Amniotic epithelial cell (primary cell): ENCODE measurements at places on chromosomes 13 and 19.
A peak's percentile ranks its signal among the peaks of the same experiment; 100 is the strongest.

- DNase-seq, result peak; percentile 85
Measured at GRCh38 chr13:79995334-79995733, 345.6 kb downstream of the SPRY2 start.

GRCh38 chr13:44044547-44045179, 165.0 kb downstream of the LACC1 start:
- no peak for DNase-seq

DNA sequence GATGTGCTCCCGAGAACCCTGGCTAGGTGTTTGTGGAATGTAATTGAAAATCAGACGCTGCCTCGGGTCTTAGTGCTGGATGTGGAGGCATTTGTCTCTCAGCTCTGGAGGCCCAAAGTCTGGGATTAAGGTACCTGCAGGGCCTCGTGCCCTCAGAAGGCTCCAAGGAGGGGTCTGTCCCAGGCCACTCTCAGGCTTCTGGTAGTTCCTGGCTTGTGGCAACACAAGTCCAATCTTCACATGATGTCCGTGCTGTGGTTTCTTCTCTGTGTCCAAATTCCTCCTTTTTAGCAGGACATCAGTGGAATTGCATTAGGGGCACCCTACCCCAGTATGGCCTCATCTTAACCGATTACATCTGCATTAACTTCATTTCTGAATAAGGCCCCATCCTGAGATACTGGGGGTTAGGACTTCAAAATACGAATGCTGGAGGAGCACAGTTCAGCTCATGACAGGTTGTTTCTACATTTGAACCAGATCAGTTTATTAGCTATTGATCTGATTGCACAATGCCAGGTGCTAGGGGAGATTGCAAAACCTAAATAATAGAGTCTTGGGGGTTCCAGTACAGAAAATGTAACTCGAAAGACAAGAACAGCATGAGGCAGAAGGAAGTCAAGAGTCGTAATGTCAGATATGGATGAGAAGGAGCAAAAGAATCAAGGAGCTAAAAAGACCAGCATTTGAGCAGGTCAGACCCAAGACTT, 3.9 kb downstream of the ARHGEF7 start:
- no peak for DNase-seq

- DNase-seq, result no peak
Measured at GRCh38 chr13:77637588-77637987, 59.9 kb upstream of the SLAIN1 start.

DNA sequence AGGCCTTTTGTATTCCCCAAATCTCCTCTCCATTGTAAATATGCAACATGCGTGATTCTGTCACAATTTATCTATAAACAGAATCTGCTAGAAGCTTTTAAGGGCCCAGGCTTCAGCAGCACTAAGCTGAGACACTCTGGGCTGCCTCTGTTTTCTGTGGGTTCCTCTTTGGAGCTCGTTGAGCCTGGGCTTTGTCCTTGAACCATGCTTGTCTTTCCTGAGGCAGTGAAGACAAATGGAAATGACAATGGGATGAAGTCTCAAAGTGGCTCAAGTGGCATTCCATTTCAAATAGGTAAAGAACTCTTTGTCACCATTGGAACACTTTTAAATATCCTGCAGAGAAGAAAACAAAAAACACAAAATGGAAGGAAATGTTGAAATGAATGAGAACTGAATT, 40.3 kb downstream of the RASL11A start:
- DNase-seq, result no peak

- no peak for DNase-seq
Measured at GRCh38 chr13:98413796-98414195, 163.1 kb downstream of the STK24 start.

GRCh38 chr13:45594764-45595163, 20.8 kb downstream of the ERICH6B start:
- no peak for DNase-seq

- DNase-seq, result no peak
Measured at GRCh38 chr13:97332742-97333141, 101.2 kb upstream of the RAP2A start.

DNA sequence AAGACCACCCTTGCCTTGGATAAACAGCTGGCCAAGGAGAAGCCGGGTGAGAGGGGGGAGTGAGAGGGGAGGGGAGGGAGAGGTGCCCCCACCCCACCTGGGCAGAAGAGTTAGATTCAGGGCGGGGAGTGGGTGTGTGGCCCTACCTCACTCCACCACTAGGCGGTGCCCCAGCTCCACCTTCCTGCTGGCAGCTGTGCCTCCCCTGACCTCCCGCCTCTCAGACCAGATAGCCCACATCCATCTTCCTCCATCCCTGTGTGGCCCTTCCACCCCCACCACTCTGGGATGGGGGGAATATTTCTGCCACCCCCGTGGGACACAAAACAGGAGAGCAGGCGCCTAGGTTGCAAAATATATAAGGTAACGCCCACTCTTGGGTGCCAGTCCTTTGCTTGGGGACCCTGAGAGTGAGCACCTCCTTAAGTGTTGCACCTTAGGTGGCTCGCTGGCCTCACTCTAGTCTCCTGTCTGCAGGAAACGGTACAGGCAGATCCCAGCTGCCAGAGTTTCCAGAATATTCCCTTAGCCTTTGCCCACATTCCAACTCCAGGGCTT, 13.8 kb upstream of the EHD2 start:
- peak; percentile 31 for DNase-seq

- peak; percentile 5 for DNase-seq
Measured at GRCh38 chr13:37886879-37887278, 17.3 kb upstream of the TRPC4 start.

DNA sequence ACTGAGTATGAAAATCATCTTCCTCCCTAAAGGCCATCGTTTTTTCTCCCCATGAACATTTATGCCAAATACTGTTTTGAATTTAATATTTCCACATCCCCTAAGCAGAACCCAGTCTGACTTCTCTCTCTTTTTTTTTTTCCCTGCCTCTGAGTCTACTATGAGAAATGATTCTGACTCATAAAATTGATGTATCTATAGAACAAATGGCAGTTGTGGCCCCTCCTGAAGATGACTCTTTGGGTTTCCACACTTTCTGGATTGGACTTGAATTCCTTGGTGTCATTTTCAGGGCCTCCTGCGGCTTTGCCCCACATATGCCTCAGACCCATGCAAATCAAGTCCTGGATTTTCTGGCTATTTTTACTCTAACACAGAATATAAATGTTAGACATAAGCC, 22.7 kb upstream of the NAXD start:
- DNase-seq, result no peak

DNA sequence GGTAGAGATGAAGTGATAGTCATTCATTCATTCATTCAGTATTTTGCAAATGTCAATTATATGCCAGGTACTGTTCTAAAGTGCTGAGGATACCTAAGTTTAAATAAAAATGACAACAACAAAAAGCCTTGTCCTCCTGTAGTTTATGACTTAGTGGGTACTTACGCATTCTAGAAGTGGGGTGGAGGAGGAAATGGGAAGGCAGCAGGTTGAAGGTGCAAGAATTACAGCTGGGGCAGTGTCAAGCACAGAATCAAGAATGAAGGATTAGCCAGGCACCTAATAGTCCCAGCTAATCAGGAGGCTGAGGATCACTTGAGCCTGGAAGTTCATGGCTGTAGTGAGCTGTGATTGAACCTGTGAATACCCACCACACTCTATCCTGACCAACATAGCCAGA, 90.7 kb upstream of the STARD13 start:
- DNase-seq, result no peak

DNA sequence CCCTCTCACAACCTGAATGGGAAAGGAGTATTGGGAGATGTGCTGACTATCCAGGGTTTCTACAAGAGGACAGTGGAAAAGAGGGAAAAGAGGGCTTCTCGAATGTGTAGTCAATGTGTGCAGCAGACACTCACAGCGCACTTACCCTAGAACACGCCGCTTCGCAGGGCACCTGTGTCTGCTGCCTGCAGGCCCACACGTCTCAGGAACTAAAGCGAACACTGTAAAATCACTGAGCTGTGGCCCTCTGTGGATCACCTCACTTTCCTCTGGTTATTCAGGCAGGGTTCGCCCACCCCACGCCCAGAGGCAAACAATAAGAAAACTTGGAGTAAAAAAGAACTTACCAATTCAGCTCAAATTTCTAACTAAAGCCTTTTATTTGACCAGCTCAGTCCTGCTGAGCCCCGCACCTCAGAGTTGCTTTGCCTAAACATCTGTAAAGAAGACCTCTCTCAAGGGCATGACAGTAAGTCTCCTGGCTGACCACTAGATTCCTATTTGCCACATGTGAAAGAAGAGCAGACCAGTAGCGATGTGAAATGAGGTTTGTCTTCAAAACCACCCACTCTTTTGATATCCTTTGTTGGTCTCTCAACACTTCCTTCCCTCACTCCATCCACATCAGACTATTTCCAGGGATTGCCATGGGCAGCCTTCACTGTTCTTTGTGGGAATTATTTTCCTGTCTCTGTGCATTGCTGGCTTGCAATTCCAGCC, 19.3 kb upstream of the DOCK9 start:
- DNase-seq, result no peak

GRCh38 chr13:45951166-45951565, 99.6 kb upstream of the SIAH3 start:
- DNase-seq, result no peak

- DNase-seq, result no peak
Measured at GRCh38 chr19:17951157-17951989, 15.5 kb upstream of the KCNN1 start.

DNA sequence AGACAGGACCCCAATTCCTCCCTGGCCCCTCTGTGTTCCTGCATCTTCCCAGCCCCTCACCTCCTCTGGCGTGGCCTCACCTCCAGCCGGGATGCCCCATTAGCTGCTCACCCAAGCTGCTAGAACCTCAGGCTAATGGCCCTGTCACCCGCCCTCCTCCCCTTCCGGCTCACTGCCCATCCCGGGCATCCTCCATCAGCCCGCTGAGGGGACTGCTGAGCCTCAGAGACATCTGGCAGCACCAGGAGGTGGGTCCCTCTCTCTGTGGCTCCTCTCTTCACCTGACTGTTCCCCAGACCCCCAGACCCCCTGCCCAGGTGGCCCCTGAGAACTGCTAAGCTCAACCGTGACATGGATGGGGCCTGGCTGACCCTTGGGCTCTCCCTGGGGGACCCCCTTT, 2.9 kb downstream of the FFAR1 start:
- no peak for DNase-seq

- DNase-seq, result no peak
Measured at GRCh38 chr19:43605875-43606568, 5.9 kb upstream of the SRRM5 start.

- no peak for DNase-seq
Measured at GRCh38 chr13:20801707-20802106, 27.9 kb upstream of the EEF1AKMT1 start.

DNA sequence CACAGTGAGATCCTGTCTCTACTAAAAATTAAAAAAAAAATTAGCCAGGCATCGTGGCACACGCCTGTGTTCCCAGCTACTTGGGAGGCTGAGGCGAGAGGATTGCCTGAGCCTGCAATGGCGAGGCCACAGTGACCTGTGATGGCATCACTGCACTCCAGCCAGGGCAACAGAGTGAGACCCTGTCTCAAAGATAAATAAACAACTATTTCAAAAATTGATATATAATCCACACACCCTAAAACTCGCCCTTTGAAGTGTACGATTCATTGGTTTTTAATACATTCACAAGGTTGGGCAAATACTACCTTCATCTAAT, 12.1 kb upstream of the TICAM1 start:
- no peak for DNase-seq

DNA sequence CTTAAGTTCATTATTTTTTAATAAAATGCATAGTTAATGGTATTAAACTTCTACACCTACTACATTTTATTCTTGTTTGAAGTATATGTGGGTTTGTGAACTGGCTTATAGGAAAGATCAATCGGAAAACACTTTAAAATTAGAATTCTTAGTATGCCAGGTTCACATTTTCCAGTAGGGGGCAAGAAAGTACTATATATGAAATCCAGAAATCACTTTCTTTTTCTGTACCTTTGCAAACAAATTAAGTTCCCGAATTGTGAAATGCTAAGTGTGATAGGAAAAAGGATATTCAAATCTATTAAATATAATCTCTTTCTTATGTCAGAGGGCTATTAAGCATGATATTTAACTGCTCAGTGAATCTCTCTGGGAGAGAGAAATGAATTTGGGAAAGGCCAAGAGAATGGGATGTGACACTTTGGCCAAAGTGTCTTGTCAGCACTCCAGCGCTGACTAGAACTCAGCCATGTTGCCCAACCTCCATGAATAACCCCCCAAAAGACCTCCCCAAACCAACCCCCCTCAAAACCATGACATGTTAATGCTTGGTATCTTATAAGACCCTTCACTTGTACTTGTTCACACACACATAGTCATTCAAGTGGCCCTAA, 122.6 kb upstream of the SLC10A2 start:
- DNase-seq, result peak; percentile 45

DNA sequence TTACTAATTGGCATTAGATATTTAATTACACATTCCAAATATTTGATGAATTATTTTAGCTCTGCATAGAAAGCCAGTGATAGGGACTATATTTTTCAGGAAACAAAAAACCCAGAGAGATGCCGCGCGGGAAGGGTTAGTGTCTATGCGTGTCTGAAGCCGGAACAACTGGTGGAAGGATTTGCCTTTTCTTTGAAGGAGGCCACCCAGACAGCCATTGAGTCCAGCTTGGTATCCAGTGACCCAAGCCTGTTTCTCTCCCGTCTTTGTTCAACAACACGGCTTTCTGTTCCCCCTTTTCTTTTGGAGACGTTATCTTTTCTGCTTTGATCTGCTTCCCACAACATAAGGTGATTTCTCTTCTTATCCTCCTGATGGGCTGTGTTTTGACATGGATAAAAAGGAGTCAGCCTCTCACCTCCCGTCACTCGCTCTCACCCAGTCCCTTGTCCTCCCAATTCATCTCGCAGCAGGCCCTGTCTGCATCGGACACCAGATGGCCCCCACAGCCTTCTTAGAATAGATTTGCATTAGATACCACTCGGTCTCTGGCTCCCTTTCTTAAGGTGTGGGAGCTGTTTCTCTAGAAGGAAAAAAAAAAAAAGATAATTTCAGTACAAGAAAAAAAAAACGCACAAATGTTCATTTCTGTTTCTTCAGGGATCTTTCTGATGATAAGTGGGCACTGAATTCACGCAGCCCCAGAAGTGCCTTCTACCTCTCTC, 361.8 kb downstream of the ZNF536 start:
- DNase-seq, result no peak

DNA sequence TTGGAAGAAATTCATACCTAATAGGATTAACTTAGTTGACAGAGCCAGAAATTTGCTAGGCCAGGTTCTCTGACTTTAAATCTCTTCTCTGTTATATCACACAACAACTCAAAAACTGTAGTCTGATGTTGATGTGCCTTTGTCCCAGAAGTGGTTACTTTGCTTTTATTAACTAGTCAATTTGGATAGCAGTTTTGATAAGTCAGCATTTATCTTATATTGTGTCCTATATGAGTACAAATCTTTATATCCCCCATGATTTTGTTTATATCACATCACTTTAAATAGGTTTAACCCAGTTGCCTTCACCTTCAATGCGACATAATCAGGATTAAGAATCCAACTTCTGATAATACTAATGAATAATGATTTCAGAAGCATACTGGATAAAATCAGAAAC, 459.3 kb downstream of the GPC6 start:
- DNase-seq, result no peak
